ENCODE measurements at places on chromosomes 2 and 18.

GRCh38 chr2:143988082-143988481 lies 531.8 kb downstream of the ZEB2 start:
- DNase-seq, result no peak
- no peaks in the 10 kb centered on the region for H3K27me3 ChIP-seq
- H3K27ac ChIP-seq, result no peak overlapping the region
- no peak overlapping the region for H3K4me3 ChIP-seq
- H3K36me3 ChIP-seq, result peaks cover 26% of the 10 kb centered on the region
- no peaks in the 10 kb centered on the region for H3K4me1 ChIP-seq

- no peak for DNase-seq
- H3K4me1 ChIP-seq, result peaks cover 12% of the 10 kb centered on the region
- H3K36me3 ChIP-seq, result peaks cover 14% of the 10 kb centered on the region
- no peaks in the 10 kb centered on the region for H3K27me3 ChIP-seq
- no peak overlapping the region for H3K4me3 ChIP-seq
These were observed 84.5 kb upstream of the NOSTRIN start for GRCh38 chr2:168717790-168718502.

DNA sequence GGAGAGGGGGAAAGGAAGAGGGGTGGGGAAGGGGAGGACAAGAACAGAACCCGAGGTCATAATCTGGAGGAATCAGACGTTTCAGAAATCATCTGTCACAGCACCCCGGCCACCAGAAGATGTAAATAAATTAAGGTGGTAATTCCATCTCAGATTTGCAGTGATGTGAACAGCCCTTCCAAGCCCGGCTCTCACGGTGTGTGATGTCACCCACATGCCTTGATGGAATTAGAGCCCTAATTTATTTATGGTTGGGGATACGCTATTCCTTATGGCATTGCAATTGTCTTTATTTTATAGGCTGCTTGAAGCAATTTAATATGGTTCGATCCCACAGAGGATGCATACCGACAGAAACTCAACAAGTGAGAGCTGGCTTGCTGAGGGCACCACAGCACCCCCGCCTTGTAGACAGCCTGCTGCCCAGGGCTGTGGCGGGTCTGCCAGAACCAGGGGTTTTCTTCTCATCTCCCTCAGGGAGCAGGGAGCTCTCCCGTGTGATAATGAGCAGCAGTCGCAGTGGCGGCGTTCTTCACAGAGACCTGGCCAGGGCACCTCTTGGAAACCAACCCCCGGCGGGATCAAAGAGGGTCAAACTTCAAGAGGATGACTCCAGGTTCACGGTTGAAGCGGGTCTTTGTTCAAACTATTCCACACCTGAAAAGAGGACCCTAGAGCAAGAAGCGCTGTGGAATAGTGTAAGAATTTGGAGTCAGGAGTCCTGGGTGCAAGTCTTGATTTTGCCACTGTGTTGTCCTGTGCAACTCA lies 40.5 kb upstream of the SIX2 start:
- H3K27me3 ChIP-seq, result peaks cover 13% of the 10 kb centered on the region
- H3K27ac ChIP-seq, result no peak overlapping the region
- DNase-seq, result no peak
- no peaks in the 10 kb centered on the region for H3K36me3 ChIP-seq
- no peak overlapping the region for H3K4me3 ChIP-seq

DNA sequence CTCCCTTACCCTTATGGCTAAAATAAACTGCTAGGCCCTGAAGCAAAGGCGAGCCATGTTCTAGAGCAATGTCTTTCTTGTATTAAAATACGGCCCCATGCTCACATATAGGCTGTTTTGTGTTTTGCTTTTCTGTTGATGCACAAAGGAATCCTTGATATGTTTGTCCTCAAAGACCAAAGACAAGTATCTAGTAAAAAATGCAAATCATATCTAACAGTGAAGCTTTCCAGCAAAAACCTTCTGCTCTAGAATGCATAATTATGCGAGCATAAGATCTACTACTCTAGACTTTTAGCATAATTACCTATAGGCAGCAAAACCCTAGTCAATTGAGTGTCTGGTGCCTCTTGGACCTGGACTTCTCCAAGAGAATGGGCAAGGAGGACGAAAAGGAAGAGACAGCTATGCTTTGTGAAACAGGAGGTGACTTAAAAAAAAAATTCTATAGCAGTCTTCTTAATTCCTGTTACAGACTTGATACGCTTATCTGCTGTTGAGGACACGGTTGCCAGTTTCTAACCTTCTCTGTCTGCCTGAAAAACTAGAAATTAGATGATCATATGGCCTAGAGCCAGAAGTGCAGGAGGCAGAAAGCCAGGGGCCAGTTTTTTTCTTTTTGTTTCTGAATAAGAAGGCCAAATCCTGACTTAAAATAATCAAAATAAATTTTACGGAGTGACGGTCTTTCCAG lies 1.5 kb upstream of the AMMECR1L start:
- DNase-seq, result no peak
- no peaks in the 10 kb centered on the region for H3K27me3 ChIP-seq
- H3K4me1 ChIP-seq, result peaks cover 19% of the 10 kb centered on the region
- H3K4me3 ChIP-seq, result peak overlapping the region; percentile 58
- H3K27ac ChIP-seq, result no peak overlapping the region
- peaks cover 6% of the 10 kb centered on the region for H3K36me3 ChIP-seq

DNA sequence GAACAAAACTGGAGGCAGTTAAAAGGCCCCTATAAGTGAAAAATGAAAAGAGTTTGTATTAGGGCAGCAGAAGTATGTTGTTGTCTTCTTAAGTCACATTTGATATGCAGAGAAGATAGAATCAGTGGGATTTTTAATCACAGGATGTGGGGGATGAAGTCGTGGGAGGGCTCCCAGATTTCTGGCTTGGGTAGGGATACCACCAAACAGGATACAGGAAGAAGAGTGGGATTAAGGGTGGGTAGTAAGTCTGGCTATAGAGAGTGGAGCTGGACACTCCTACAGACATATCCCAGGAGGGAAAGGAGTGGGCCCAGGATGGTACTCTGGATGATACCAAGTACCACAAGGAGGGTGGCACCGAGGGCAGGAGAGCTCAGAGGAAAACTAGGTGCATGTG lies 99.3 kb downstream of the GAREM1 start:
- H3K4me3 ChIP-seq, result no peak overlapping the region
- no peak overlapping the region for H3K27ac ChIP-seq
- no peaks in the 10 kb centered on the region for H3K4me1 ChIP-seq
- no peaks in the 10 kb centered on the region for H3K36me3 ChIP-seq
- no peak for DNase-seq

- no peak overlapping the region for H3K27ac ChIP-seq
- no peak for DNase-seq
- H3K4me3 ChIP-seq, result no peak overlapping the region
- no peaks in the 10 kb centered on the region for H3K4me1 ChIP-seq
These were observed 21.3 kb downstream of the NCAPH start for GRCh38 chr2:96356889-96357288.

- no peak for DNase-seq
- H3K27me3 ChIP-seq, result no peaks in the 10 kb centered on the region
- no peak overlapping the region for H3K4me3 ChIP-seq
These were observed 63.0 kb downstream of the GLI2 start for GRCh38 chr2:120798567-120799247.

- H3K27me3 ChIP-seq, result peaks cover 73% of the 10 kb centered on the region
- no peak overlapping the region for H3K4me3 ChIP-seq
- H3K36me3 ChIP-seq, result no peaks in the 10 kb centered on the region
- H3K4me1 ChIP-seq, result no peaks in the 10 kb centered on the region
- DNase-seq, result no peak
These were observed 15.9 kb downstream of the ABCG8 start for GRCh38 chr2:43854671-43855070.

DNA sequence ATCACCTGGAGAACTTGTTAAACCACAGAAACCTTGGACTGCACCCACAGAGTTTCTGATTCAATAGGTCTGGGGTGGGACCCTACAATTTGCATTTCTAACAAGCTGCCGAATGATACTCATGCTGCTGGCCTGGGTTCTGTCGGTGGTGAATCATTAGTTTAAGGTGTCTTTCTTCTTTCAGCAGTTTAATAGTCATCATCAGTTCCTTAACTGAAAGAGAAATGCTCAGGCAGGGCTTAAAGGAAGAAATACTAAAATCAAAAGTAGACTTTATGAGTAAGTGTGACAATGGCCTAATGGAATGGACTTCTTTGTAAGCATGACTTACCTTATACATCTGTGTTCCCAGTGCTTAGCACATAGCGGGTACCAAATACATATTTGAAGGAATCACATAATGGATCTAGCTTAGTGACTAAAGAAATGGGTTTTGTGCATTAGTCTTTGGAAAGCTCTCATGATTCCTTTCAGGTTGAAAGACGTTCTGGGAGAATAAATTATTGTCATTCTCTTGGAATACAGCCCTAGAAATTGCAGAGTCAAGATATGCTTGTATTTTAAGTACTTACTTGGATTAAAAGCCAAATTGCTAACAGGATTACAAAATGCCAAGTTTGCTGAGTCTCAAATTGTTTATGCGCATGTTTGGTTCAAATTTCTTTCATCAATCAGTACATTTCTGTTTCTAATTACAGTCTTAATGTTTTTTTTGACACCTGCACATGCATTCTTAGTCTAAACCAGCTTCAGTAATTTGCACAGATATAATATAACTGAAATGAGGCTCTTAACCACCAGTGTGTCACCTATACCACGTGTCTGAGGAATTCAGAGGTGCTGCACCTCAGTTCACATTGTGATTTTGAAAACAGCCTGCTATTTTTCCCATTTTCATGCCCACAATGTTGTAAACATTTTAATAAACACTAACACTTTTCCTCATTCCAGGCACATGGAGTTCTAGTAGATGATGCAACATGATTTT lies 220.3 kb upstream of the NRP2 start:
- no peak overlapping the region for H3K4me3 ChIP-seq
- no peak overlapping the region for H3K27ac ChIP-seq
- H3K27me3 ChIP-seq, result peaks cover 6% of the 10 kb centered on the region
- no peaks in the 10 kb centered on the region for H3K4me1 ChIP-seq
- no peak for DNase-seq

DNA sequence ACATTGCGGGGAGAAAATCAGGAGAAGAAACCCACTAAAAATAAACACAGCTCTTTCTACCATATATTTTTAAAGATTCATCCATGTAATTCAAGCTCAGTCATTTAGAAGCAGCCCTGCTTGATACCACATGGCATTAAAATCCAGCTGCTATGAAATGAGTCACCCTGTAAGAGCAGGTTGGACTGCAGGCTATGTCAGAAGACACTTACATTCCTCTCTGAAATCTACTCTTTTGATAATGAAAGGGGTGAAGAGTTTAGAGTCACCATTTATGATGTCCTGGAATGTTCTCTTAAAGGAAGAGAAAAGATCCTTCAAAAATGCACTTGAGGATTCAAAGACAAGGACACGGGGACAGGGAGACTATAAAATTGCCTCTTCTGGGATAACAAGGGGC lies 100.6 kb upstream of the APCDD1 start:
- no peak for DNase-seq
- H3K4me1 ChIP-seq, result no peaks in the 10 kb centered on the region
- peaks cover 3% of the 10 kb centered on the region for H3K36me3 ChIP-seq

- no peaks in the 10 kb centered on the region for H3K27me3 ChIP-seq
- peaks cover 9% of the 10 kb centered on the region for H3K4me1 ChIP-seq
- no peak overlapping the region for H3K27ac ChIP-seq
- peaks cover 8% of the 10 kb centered on the region for H3K36me3 ChIP-seq
- no peak overlapping the region for H3K4me3 ChIP-seq
These were observed 32.1 kb downstream of the TNFRSF11A start for GRCh38 chr18:62357079-62357719.

DNA sequence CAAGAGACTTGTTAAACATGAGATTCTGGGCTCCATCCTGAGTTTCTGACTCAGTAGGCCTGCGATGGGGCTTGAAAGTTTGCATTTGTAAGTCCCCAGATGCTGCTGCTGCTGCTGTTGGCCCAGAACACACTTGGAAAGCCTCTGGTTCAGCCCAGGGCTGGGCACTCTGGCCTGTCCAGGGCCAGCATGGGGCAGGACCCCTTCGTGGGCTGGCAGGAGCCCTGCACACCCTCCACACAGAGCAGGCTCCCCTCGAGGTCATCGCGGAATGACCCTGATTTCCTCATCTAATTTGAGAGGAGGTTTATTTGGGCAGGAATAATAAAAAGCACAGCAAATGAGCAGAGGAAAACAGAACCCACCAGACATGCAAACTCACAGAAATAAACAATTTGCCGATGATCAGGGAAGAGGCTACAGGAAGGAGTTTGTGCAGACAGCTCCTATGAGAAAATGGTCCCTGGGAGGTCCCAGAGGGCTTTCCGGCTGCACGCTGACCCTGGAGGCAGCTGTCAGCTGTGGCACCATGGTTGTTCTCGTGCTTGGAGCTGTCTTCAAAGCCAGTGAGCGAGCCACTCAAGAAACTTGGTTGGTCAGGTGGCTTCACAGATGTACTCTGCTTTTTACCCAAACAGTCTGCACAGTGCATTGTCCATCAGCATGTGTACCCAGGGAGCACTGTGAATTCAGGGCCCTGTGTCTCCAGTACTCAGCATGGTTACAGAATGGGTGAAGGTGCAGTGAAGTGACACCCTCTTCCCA lies 119.3 kb downstream of the GLI2 start:
- no peak overlapping the region for H3K27ac ChIP-seq
- no peaks in the 10 kb centered on the region for H3K36me3 ChIP-seq
- DNase-seq, result no peak
- no peaks in the 10 kb centered on the region for H3K4me1 ChIP-seq

DNA sequence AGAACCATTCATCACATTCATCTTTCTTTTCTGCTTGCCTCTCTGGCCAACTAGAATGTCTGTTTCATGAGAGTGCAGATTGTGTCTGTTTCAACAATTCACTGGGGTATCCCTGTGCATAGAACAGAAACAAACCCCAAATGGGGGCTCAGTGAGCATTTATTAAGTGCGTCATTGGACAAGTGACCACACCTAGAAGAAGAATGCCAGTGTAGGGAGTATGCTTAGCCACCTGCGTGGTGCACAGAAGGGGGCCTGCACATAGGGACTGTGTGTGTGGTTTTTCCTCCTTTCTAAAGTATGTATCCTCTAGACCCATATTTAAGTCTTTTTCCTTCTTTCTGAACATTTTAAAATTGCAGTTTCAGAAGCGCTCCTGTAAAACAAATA lies 255.9 kb downstream of the AGAP1 start:
- no peaks in the 10 kb centered on the region for H3K4me1 ChIP-seq
- no peak for DNase-seq
- no peaks in the 10 kb centered on the region for H3K36me3 ChIP-seq

DNA sequence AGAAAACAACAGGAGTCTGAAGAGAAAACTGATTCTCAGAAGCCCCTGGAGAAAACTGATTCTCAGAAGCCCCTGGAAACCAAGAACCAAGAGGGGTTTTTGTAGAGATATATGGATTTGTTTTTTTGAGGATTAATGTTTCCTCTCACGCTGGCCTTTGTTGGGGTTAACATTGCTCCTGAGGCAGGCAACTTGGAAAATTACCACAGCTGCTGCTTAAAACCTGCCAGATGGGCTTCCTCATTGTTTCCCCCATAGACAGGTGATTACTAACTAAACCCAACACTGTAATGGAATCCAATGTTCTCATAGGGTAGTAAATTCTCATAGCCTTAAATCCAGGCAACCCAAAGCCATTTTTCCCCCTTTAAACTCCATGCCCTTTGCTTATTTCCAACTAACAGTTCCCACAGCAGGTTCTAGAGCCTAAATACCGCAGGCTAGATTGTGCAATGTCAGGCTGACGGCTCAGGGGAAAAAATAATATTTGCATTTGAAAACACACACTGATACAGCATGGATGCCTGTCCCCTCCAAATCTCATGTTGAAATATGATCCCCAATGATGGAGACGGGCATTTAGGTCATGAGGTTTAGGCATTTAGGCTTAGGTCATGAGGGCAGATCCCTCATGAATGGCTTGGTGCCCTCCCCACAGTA lies 272.3 kb upstream of the PKDCC start:
- no peak overlapping the region for H3K27ac ChIP-seq
- H3K4me3 ChIP-seq, result no peak overlapping the region
- no peak for DNase-seq
- peaks cover 3% of the 10 kb centered on the region for H3K27me3 ChIP-seq
- peaks cover 7% of the 10 kb centered on the region for H3K4me1 ChIP-seq

- H3K4me1 ChIP-seq, result peaks cover 13% of the 10 kb centered on the region
- no peaks in the 10 kb centered on the region for H3K27me3 ChIP-seq
These were observed 20.8 kb upstream of the TNS1 start for GRCh38 chr2:218023636-218024035.
